OCI-LY7 (cell line): ENCODE measurements at places on chromosomes 1 and 21.
A peak's percentile ranks its signal among the peaks of the same experiment; 100 is the strongest.

DNA sequence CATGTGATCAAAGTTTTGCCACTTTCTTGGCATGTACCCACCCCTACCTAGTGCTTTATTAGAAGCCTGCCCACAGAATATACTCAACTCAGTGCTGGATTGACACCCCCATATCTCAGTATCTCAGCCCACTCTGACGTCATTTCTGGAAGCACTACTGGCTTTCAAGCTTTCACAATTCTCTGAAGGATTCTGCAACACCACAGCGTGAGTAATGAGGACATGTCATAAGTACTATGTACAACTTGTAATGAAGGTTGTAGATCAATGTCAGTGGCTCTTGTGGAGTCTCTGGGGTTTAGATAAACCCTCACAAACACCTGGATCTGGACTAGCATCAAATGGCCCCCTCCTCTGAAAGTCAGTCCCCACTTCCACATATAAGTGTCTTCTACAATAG lies 57.2 kb downstream of the TNFSF4 start:
- DNase-seq, result no peak

DNA sequence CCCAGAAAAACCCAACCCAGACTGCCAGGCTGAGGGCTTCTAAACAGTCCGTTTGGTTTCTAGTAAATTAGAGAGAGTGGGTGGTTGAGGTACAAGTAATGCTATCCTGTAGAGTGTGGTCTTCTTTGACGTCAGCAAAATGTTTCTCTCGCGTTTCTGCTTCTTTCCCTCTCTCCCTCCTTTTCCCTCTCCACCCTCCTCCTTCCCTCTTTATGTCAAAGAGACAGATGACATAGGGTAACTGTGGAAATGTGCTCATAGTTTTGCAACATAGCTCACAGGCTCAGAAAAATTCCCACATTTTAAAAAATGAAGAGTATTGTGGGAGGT lies 158.3 kb downstream of the TOMM20 start:
- DNase-seq, result no peak

GRCh38 chr1:245858722-245859492 lies 648.2 kb downstream of the SMYD3 start:
- peak; percentile 36 for DNase-seq

DNA sequence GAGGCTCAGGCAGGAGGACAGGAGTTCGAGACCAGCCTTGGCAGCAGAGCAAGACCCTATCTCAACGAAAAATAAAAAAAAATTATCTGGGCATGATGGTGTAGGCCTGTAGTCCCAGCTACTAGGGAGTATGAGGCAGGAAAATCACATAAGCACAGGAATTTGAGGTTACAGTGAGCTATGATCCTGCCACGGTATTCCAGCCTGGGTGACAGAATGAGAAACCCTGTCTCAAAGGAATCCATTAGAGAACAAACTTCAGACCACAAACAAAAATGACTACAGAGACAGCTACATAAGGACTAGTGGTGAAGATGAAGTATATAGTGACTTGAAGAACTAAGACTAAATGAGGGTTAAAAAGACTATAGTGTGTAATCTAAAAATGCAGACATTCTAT lies 233.1 kb downstream of the RERE start:
- no peak for DNase-seq

GRCh38 chr1:47871799-47872353 lies 125.3 kb downstream of the TRABD2B start:
- no peak for DNase-seq

DNA sequence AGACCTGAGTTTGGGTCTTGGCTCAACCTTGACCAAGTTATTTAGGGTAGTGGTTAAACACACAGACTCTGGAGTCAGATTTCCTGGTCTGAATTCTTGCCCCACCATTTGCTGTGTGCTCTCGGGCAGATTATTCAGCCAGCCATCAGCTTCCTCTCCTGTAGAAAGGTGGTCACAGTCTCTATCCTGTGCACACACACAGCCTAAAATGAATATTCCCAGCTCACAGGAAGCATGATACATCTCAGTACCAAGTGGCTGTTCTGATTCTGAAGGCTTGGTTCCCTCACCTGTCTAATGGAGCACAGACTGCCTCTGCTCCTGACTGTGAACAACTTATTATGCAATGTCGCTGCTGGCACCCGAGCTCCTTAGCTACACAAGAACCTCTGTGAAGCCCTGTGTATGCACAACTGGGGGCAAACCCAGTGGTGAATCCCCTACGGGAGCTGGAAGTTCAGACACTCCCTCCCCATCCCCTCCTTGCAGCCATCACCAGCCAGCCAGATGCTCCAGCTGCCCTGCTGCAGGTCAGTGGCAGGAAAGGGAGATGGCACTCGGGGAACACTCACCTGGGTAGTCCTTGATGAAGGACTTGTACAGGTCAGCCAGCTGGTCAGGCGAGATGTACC lies 13.7 kb downstream of the ENO1 start:
- DNase-seq, result no peak

DNA sequence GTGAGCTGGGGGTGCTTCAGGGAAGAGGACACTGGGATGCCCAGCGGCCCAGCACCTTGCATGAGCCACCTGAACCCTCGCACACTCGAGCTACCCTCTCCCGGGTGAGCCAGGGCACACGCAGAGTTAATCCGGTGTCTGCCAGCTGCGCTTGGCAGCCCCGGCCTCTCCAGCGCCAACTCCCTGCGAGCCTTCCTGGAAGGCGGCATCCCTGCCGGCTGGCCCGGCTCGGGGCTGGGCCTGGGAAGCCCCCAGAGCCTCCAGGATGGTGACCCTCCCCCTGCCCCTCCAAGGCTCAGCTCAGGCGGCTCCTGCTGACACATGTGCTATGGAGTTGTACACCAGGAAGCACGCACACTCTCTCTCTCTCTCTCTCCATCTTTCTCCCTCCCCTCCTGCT lies 48.7 kb downstream of the RAP1GAP start:
- no peak for DNase-seq

DNA sequence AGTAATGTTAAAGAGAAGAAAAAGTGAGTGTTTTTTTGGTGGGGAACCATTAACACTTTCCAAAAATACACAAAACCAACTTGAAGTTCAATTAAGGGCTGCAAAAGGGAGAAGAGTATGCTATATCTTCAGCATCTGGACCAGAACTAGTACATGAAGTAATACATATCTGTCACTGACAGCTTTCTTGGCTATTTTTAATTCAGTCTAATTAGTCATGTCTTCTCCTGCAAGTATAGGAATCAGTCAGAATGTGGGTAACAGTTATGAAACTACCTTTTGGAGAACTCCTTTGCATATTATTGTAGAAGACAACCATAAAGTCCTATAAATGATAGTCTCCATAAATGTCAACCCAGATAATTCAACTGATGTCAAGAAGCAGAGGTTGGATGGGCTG lies 901.2 kb downstream of the TTLL7 start:
- no peak for DNase-seq

- no peak for DNase-seq
Measured at GRCh38 chr1:192476802-192477298, 98.7 kb upstream of the RGS1 start.

DNA sequence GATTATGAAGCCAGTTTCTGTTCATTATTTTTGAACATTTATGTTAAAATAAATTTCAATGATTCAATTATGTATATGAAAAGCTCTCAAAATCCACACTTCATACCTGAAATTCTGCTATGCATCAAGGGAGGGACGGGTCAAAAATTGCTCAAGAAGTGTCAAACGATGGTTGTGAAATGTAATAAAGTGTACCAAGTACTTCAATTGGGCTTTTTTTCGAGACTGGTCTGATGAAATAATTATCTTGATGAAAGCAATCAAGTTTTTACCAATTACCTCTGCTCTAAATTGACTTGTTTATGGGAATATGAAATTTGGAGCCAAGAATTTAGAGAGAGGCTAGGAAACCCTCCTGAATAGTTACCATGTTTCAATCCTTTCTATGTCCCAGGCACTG lies 7.9 kb downstream of the OSCP1 start:
- no peak for DNase-seq

- no peak for DNase-seq
Measured at GRCh38 chr1:153567621-153568366, 2.1 kb upstream of the S100A2 start.

- no peak for DNase-seq
Measured at GRCh38 chr1:15833069-15833679, 14.3 kb upstream of the SPEN start.

- DNase-seq, result no peak
Measured at GRCh38 chr1:98389809-98390208, 271.7 kb upstream of the SNX7 start.

GRCh38 chr1:191618181-191618580 lies 540.1 kb upstream of the RGS18 start:
- DNase-seq, result no peak

GRCh38 chr1:171081763-171082201 lies 8.9 kb upstream of the FMO3 start:
- DNase-seq, result no peak

DNA sequence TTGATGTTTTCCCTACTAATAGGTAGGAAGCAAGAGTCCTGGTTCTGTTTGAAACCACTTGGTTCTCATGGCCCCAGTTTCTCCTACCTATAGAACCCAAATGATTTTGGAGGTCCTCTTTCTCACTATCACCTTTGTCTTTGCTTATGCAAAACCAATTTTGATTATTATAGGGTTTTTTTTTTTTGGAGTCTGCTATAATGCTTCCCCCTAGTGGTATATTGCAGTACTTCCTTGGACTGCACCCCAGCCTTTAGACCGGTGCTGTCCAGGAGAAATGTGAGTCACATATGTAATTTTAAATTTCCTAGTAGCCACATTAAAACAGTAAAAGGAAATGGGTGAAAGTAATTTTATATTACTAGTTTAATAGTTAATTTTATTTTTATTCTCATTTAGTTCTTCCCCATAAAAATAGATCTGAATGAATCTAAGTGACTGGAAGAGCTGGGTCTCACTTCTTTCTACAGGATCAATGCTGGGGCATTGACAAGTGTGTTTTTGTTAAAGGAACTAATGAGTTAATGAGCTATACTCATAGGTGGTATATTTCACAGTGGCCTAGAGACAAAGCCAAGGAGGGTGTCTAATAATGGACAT lies 10.6 kb downstream of the FCMR start:
- peak; percentile 62 for DNase-seq

DNA sequence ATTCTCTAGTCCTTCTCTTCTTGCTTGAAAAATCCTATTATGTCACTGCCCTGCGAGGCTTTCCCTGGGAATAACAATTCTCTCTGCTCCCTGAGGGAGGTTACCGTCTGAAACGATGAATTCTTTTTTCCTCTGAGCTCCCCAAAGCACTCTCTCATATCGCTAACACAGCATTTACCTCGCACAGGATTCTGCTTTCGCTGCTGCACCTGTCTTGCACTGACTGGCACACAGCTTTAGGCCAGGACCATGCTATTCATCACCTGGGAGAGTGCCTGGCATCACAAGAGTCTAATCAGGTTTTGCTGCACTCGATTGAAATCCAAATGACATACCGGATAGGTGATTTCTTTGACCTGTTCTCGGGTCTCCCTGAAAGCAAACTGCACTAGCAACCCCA lies 52.8 kb upstream of the GNG4 start:
- DNase-seq, result no peak

- DNase-seq, result peak; percentile 83
Measured at GRCh38 chr1:4267381-4268261, 367.5 kb upstream of the C1orf174 start.

DNA sequence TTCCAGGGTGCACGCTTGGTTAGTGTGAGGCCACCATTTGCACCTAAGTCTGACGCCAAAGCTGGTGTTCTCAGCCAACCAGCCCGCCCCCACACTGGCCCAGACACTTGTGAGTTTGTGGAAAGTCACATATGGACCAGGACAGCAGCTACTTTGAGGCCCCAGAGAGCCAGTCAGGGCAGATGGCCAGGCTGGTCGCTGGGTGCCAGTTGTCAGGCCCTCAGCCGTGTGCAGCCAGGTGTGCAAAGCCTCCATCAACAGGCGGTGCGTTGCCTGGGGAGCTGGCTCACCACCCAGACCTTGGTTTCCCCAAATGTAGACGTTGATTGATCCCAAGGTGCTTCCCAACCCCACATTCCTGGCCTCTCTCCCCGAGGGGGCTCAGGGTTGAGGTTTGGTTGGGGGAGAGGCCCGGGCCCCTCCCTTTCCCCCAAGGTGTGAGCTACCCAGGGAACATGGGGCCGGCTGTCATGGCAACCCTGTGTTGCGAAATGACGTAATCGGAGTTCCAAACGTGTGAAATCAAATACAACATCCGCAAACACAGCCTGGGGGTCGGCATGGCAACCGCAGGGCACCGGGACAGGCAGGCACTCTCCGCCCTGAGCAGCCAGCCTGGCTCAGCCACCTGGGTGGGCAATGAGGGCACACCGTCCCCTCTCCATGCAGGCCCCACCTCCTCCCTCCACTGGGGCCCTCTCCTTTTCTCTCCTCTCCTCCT lies 42.2 kb upstream of the WNT4 start:
- DNase-seq, result no peak
